Cardiac septum (tissue), 1 donor: ENCODE measurements at places on chromosomes 5 and 9. TPM values are rescaled to one million over a fixed set of nuclear protein-coding genes. Genes with fewer than 3 reads are reported as not detected.
A peak's percentile ranks its signal among the peaks of the same experiment; 100 is the strongest.

Gene RNF208
- 22.2 TPM for total RNA-seq

GRCh38 chr5:141832131-141832530 is 46.1 kb downstream of the PCDH1 start:
- DNase-seq: no peak

DNA sequence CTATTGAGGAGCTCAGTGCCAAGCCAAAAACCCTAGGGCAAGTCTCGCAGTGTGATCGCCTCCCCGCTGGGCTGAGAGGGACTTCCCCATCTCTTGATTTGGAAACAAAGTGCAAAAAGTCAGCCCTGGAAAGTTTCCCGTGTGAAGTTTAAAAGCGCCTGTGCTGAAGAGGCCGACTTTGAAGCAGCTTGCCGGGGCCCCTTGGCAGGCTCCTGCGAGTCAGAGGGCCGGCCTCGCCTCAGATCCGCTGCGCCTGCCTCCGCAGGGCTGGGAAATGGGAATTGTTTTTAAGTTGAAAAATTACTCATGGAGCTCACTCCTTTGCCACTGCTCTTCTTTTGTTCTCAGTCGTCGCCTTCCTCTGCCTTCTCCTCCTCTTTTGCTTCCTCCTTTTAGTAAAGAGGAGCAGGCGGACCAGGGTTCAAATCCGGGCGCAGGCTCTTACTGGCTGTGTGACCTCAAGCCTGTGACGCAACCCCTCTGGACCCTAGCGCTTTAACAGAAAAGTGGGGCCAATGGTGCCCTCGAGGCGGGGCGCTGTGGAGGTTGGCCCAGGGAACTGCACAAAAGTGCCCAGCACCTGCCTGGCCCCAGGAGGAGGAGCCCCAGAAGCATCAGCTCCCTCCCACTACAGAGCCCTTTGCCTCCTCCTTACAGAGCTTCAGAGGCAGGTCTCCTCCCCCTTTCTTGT is 14.7 kb upstream of the LHX2 start:
- no peak for DNase-seq

Gene NRARP
- 11.7 TPM for total RNA-seq

DNA sequence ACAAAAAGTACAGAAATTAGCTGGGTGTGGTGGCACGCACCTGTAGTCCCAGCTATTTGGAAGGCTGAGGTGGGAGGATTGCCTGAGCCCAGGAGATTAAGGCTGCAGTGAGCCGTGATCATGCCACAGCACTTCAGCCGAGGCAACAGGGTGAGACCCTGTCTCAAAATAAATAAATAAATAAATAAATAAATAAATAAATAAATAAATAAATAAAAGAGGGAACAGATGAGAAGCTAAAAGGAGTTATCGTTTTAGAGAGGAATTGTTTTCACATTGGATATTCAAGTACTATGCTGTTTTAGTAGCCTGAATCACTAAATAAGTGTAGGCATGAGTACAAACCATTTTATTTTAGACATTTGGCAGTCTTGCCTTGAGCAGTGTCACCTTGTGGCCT is 151.7 kb downstream of the UNC13B start:
- DNase-seq: no peak

Gene CD74
- 239 TPM for total RNA-seq

Gene GFI1B
- not detected for total RNA-seq

GRCh38 chr5:157603333-157604190 is 28.0 kb upstream of the ADAM19 start:
- DNase-seq: no peak

Gene IFNA21
- total RNA-seq: not detected

DNA sequence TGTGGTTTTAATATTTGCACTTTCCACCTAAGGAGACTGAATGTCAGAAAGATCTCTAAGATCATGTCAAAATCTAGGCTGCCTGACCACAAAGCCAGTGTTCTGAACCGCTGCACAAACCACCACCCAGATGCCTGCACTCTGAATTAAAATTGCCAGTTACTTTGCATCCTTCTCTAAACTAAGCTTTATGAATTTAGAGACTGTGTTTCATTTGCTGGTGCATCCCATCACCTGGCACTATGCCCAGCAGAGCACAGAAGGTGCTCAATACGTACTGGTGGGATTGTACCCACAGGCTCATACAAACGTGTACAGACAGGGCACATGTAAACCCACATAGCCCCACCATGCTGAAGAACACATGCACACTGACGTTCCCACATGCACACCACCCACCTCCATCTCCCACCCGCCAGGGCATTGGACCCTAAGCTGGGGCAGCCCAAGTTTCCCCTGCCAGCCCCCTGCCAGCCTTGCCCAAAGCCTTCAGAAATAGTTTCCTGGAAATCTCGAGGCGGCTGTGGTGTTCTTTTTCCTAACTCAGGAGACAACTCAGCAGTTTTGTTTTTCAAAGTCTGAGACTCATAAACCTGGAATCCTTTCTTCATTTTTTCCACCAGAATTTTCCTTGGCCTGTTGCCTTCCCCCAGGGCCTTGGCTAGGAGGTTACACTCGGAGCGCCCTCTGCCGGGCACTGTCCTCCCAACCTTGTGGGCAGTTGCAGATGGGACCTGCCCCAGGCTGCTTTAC is 9.6 kb upstream of the TRAF1 start:
- DNase-seq: peak; percentile 95

DNA sequence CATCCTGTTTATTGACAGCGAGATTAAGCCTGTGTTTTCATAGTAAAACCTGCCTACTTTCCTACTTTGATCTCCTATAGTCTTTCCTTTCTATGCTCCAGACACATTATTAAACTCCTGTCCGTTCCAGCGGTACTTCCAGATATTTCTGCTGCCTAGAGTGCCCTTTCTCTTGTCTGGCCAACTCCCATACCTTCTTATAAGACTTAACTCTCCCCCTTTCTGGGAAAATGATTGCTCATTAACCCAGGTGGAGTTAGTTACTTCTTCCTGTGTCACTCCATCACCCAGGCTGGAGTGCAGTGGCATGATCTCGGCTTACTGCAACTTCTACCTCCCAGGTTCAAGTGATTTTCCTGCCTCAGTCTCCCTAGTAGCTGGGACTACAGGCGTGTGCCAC is 33.1 kb downstream of the KDM4C start:
- DNase-seq: no peak

- DNase-seq: no peak
These were observed 235.2 kb upstream of the ELL2 start for GRCh38 chr5:96196890-96197289.

- no peak for DNase-seq
These were observed 9.7 kb downstream of the KIF20A start for GRCh38 chr5:138188626-138189025.

GRCh38 chr5:14590949-14591348 is 9.4 kb downstream of the OTULINL start:
- DNase-seq: no peak

Gene FOXD4L5
- total RNA-seq: 0.11 TPM

GRCh38 chr5:119453040-119453373 is 710 bp downstream of the HSD17B4 start:
- no peak for DNase-seq

DNA sequence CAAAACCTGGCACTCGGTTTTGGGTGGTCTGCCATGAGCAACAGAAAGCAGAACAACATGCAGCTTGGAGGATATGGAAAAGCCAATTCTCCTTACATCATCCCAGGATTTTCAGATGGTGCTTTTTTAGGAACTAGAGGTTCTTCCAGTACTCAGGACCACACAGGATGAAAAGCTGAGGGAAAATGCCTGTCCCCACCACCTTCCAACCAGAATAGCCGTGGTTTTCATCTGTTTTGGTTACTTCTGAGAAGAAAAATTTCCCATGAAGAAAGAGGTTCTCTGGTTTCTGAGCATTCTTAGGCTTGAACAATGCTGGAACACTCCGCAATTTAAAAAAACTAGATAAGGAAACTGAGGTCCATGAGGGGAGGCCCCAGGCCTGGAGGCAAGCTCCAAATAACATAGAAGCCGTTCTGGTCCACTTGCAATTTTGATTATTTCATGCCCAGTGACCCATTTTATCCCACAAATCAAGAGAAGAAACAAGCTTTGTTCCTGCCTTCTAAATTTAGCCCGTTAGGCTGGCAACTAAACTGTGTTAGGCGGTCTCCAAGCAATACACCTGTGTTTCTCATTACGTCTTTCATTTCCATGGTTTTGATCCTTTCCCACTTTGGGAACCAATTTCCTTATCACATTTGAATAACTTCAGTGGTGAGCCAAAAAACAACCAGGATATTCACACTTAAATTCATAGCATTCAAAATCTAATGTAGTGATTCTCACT is 79.2 kb upstream of the SPIN1 start:
- no peak for DNase-seq

Gene SLC22A4
- 2.2 TPM for total RNA-seq

DNA sequence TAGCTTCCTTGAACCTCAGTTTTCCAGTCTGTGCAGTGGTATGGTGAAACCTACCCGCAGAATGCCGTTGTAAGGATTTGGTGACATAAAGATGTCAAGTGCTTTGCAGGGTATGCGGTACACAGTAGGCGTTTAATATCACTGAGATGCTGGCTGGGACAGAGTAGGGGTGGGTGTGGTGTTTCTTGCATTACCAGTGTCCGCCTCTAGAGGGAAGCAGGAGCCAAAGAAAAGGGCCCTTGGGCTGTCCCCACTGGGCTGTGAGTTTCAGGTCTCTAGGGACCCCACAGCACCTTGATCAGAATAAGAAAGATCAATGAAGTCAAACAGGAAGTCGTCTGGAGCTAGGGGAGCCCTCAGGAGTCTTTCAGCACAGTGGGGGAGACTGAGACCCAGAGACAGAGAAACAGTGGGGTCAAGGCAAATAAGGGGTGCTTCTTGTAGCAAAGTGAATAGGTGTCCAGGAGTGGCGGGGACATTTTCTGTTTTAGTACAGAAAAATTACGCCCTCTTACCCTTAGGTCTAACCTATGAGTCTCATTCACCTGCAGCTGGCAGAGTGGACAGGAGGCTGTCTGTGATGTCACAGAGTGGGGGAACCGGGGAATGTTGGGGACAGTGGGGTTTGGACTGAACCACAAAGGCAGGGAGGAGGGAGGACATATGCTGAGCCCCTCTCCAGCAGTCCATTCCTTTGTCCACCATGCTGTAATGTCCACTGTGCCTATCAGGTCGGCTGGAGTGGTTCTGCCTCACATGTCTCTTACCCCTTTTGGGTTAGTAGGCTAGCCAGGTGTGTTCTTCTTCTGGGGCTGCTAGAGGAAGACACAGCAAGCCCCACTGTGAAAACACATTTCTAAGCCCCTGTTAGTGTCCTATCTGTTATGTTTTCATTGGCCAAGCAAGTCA is 4.7 kb upstream of the TEX53 start:
- no peak for DNase-seq

Gene KCNIP1
- total RNA-seq: 0.57 TPM

Gene LPAR1
- 10.6 TPM for total RNA-seq

DNA sequence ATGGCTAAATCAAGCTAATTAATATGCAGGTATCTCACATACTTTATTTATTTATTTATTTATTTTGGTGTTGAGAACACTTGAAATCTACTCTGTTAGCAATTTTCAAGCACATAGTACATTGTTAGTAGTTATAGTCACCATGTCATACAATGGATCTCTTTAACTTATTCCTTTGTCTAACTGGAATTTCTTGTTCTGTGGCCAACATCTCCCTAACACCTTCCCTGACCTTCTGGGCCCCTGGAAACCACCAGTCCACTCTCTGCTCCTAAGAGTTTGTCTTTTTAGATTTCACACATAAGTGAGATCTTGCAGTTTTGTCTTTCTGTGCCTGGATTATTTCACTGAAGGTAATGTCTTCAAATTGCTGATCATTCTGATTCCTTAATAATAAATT is 229.1 kb downstream of the SEMA5A start:
- no peak for DNase-seq

DNA sequence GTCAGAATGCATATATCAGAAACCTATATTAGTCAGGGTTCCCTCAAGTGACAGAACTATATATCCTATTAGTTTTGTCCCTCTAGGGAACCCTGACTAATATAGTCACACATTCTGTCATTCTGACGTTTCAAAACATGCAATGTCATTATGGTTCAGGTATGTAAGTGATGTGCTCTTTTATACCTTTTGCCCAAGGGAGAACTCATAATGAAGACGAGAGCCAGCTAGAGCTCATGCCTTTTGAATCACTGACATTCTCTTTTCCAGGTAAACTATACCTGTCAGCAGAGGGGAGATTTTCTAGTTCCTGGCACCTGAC is 576.7 kb downstream of the LRRC70 start:
- DNase-seq: no peak

DNA sequence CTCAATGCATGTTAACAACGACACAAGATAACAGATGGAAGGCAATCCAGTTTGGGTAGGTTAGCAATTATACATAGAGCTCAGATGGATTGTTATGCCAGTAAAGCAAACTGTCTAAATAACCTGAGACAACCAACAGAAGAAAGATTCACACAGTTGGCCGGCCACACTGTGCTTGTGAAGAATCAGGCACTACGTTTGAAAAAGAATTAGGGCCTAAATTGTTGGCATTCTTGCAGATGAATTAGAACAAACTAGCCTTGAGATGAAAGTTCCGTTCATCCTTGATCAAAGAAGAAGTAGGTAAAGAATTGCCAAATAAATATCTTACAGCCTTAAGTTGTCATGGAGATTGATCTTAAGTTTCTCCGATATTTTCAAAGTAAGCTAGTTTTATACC is 210.6 kb downstream of the CDH18 start:
- DNase-seq: no peak

DNA sequence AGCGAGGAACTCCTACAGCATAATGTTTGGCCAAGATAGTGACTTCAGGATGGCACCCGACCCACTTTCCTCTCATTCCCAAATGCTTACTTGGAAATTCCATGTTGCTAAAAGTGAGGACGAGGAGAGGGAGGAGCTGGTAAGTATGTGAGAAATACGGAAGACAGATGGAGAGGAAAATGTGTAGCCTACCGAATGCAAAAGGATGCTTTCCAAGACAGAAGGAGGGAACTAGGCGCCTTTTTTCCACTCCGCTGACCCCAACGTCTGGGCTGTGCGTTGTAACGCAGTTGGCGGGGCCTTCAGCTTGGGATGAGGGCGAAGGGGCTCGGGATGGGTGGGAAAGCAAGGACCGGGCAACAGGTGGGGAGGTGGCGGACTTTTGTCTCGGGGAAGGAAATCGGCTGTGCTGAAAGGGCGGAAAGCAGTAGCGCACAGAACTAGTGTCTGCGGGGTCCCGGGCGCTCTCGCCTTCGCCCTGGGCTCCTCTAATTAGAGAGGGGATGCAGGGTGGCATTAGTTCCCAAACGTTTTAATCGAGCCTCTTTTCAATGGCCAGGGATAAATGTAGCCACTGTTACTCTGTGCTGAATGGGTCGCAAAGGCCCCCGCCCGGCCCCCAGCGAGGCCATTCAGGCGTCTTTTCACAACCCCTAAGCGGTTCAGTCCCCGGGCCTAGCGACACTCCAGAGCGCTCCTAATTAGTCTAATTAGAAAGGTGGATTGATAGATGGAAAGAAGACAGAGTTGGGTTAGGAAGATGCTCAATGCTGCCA is 12.6 kb downstream of the FOXD1 start:
- DNase-seq: no peak

- DNase-seq: no peak
These were observed 22.4 kb downstream of the LYRM7 start for GRCh38 chr5:131193106-131193505.

DNA sequence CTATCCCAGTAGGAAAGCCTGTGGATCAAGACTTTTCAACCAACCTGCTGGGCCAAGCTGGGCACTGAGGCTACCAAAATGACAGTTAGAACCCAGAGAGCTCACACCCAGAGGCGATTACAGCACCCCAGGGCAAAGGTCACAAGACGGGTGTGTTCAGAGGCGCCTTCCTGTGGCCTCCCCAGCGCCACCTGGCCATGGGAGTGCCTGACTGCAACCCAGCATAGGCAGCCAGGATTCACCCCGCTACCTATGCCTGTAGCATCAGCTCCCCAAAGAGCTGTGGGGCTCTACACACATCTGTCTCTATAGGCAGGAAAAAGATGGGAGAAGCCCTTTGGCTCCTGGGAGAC is 33.5 kb downstream of the PDGFRB start:
- peak; percentile 73 for DNase-seq
